Endodermal cell (in vitro differentiated cells): ENCODE measurements at places on chromosomes 5 and 9. TPM values are rescaled to one million over a fixed set of nuclear protein-coding genes. Genes with fewer than 3 reads are reported as not detected.
A peak's percentile ranks its signal among the peaks of the same experiment; 100 is the strongest.

The PAPPA gene
- 0.02 to 0.09 TPM (median 0.08 TPM) in 3 replicates for total RNA-seq

The C9orf50 gene
- total RNA-seq = not detected in 3 replicates

DNA sequence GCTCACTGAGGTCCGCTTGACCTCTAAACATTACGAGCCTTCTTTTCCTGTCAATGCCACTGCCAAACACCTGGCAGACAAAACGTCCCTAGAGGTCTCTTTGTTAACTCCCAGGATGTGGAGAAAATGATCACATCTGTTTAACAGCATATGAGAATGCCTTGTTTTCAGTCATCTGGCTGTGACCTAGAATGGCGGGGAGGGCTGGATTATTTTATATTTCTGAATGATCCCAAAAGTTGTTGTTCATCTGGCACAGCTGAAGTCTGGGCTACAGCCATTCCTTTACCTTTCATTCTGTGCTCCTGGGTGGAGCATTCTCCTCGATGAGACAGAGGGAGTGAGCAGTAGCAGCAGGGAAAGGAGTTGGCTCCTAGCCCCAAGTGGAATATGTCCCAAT lies 138.2 kb downstream of the PRDM6 start:
- no peak for DNase-seq

DNA sequence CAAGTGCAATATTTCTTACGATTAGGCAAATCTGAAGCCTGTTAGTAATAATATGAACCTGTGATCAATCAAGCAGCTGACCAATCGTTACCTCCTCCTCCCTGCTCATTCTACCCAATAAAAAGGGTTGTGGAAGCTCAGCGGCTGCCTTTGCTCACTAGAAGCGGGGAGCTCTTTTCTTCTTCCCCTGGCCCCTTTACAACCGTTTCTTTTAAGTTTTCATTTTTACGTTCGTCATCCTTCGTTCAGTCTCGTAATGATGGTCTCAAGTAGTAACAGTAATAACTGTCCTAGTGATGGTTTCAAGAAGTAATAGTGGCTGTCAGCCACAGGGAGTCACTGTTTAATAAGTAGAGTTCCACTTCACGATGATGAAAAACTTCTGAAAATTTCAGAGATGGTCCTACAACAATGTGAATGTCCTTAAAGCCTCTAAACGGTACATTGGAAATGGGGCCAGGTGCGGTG lies 6.2 kb downstream of the UGT3A2 start:
- DNase-seq = no peak

The SPINK5 gene
- total RNA-seq = 1.9 to 2.6 TPM (median 2.2 TPM) in 3 replicates

DNA sequence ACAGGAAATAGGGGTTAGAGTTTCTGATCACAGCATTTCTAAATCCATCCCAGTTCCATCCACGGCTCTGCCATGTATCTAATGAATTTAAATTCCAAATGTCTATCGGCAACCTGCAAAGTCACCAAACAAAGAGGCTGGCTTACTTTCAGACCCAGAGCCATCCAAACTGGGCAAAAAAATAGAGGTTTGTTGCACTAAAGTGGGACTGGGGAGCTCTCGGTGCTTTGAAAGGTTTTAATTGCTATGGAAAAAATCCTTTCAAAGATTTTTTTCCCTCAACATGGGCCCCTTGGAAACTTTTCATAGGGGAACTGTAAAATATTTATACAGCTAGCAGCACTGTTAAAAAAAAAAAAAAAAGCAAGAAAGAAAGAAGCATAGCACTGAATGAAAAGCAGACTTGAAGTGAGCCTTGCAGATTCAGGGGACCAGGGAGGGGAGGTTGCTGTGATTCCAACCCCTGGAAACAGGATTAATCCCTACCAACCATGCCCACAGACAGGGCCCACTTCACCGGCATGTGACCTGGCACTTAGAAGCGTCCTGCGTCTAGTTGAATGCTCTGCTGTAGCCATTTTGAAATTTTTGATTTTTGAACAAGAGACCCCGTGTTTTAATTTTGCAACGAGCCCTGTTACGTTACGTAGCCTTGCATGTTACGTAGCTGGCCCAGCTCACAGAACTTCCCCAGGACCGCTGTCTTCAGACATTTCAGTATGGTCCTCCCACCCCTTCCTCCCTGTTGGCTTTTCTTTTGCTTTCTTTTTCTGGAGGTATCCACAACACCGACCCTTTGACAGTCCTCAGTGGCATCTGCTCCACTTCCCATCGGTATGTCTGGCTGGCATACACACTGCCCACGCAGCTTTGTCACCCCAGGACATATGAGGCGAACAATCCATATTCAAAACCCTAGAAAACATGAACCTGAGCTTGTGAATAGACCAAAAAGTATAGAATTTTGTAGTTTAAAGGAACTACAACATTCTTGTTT lies 105.3 kb upstream of the NFIB start:
- no peak for DNase-seq

- DNase-seq = peak; percentile 89
Observed at GRCh38 chr9:98410185-98410697, 154.8 kb upstream of the TBC1D2 start.

The FABP6 gene
- total RNA-seq = 0.37 and 0.63 TPM in 2 replicates

DNA sequence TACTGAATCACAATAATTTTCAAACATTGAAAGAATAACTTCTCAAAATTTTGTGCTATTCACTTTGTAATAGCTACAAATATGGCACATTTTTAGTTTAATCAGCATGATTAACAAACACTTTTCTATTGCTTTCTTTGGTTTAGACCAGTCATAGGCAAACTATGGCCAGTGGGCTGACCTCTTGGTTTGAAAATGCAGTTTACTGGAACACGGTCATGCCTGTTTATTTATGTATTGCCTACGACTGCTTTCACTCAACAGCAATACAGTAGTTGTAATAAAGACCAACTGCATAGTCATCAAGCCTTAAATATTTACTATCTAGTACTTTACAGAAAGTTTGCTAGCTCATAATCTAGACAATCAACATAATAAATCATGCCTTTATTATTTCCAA lies 810.8 kb downstream of the TLE1 start:
- DNase-seq = no peak

DNA sequence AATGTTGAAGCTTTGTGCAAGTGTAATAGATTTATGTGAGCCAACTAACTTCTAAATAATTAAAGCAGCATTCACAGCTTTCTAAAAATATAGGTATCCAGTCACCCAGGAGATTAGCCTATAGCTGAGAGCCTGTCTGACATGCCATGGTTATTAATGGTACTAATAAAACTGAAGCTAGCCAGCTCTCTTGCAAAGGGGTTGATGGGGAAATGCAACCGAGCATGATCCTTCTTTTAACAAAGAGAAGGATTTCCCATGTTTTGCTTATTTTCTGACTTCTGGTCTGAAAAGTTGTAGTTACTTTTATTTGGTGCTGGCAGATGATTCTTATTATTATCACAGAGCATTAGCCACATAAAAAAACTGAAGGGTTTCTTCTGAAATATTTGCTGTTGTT lies 488.7 kb upstream of the CYLC2 start:
- no peak for DNase-seq

- no peak for DNase-seq
Observed at GRCh38 chr5:162107591-162107990, 40.0 kb downstream of the GABRG2 start.
